ENCODE measurements at places on chromosomes 6 and 20.

DNA sequence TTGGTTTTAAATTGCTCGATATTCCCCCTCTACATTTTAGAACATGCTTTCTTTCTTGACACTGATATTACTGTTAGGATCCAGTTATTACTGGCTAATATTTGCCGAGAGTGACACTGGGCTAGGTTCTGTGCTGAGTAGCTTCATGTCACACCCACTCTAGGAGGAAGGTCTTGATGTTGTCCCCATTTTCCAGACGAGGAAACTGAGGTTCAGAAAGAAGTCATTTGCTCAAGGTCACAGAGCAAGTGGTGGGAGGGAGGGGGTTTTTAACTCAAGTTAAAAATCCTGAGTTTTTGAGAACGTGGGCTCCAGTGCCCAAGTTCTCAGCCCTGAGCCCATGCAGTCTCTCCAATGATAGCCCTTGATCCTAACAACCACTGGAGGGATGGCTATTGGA lies 18.9 kb downstream of the TGM2 start:
- DNase-seq = no peak

GRCh38 chr6:120077489-120077888 lies 727.9 kb upstream of the MAN1A1 start:
- no peak for DNase-seq

GRCh38 chr20:62581806-62582205 lies 60.5 kb upstream of the SLCO4A1 start:
- DNase-seq = no peak

DNA sequence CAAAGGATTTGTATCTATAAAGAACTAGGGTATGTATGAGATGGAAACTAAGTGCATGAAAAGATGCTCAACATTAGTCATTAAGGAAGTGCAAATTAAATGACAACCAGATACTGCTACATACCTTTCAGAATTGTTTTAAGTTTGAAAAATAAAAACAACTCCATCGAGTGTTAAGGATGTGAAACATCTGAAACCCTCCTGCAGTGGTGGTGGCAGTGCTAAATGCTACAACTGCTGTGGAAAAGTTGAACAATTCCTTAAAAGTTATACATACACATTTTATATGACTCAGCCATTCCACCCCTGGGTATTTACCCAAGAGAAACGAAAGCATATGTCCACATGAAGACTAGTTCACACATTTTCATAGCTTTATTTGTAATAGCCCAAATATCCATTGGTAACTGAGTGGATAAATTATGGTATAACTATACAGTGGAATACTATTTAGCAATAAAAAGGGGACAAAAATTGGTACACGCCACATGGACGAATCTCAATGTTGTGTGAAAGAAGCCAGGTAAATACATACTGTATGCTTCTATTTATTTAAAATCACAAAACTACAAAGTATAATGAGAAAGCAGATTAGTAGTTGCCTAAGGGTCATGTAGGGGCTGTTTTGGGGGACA lies 10.6 kb downstream of the ARMH2 start:
- no peak for DNase-seq

GRCh38 chr6:127937102-127937501 lies 36.2 kb upstream of the THEMIS start:
- DNase-seq = no peak

GRCh38 chr6:107491760-107492660 lies 2.1 kb downstream of the SOBP start:
- DNase-seq = no peak

GRCh38 chr6:130945401-130945919 lies 117.6 kb downstream of the EPB41L2 start:
- no peak for DNase-seq

DNA sequence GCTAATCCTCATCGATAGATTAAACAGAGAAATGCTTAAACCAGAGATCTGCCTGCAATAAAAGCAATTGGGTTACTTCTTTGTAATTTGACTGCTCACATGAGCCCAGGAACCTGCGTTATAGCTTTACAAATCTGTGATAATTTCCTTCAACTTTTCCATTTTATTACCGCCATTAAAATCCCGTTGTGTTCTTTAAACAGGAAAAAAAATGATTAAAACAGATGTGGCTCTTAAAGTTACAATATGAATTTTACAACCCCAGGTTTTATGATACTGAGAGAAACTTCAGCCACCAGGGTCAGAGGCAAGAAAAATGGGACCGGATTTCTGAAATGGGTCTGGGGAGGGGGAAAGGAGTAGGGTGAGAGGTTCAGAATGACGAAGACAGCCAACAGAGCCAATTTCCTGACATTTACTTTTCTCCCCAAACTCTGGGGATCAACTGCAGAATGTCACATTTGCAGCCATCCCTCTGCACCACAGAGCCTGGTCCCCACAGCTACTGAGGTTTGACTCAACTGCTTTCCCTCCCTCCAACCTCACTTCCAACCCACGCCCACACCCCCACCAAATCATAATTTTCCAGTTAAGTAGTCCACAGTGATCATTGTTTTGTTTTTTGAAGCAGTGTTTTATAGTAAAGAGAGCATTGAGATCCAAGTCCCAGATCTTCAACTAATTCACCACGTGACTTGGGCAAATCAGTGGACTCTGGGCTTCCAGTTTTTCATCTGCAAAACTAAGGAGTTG lies 77.6 kb upstream of the EYA2 start:
- DNase-seq = no peak

- DNase-seq = no peak
Measured at GRCh38 chr6:129921169-129921817, 60.2 kb upstream of the TMEM244 start.

DNA sequence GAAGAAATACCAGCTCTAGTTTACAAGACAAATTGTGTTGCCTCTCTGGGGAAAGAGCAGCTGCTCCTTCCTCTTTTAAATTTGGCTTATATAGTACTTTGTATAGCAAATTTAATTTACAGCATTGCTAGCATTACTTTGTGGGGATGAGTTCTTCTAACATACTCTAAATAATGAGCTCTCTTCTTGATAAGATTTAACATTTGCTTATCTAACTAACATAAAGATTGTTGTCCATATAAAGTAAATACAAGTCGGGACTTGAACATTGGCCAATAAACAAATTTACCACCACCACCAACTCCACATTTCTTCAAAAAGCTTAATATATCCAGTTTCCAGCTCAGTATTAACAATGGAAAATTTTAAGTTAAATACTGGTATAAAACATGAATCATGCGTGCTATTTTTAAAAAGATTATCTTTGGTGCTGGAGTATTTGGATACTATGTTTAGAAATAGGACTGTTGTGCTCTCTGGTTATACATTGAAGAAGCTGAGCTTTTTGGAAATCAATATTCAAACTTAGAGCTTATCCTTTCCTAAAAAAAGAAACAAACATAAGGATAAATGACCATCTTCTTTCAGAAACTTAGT lies 1146.9 kb upstream of the GJE1 start:
- no peak for DNase-seq

DNA sequence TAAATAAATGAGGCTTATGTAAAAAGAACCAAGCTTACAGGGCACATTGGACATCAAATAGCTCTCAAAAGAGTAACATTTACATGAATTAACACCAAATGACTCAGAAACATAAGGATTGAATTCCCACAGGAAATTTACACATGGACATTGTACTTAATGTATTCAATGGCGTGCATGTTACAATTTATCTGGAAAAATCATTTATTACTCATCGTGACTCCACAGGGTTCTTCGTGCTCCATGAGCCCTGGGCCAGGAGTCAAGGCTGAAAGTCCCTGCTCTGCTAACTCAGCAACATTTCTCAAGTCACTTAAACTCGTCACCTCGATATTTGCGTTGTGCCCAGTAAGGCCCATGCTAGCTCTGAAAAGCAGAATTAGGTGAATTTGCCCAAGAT lies 158.5 kb downstream of the PHACTR1 start:
- no peak for DNase-seq

- no peak for DNase-seq
Measured at GRCh38 chr20:53898556-53898931, 171.8 kb downstream of the BCAS1 start.

GRCh38 chr6:26363882-26364701 lies 906 bp upstream of the BTN3A2 start:
- no peak for DNase-seq

GRCh38 chr20:48414786-48415185 lies 413.0 kb downstream of the PREX1 start:
- DNase-seq = no peak

DNA sequence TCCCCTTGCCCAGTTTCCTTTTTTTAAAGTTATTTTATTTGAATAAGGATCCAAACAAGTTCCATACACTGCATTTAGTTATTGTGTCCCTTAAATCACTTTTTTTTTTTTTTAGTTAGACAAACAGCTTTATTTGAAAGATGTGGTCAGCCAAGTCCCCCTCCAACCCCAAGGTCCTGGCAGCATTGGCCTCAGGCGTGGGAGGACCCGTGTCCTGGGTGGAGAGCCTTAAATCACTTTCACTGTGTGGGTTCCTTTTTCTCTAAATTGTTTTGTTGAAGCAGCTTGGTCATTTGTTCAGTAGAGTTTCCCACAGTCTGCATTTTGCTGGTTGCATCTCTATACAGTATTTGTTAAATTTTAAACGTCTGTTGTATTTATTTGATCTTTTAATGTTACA lies 5.2 kb upstream of the TBCC start:
- no peak for DNase-seq

DNA sequence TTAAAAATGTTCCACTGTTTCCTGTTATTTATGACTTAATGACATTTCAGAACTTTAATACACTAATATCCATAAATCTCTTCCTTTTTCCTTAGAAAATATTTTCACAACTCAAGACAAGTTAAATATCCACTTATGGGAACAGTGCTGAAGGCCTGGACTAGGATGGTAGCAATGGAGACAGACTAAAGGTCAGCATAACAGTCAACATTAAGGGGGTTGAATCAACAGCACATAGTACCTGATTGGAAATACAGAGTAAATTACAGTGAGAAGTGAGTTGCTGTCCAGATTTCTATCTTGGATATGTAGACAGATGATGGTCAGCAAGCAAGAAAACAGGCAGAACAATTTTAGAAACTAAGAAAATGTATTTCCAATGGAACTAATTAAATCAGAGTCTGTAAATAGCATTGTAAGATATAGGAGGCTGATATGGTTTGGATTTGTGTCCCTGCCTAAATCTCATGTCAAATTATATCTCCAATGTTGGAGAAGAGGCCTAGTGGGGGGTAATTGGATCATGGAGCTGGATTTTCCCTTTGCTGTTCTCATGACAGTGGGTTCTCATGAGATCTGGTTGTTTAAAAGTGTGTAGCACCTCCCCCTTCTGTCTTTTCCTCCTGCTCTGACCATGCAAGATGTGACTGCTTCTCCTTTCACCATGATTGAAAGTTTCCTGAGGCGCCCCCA lies 682.7 kb downstream of the MAFB start:
- no peak for DNase-seq

DNA sequence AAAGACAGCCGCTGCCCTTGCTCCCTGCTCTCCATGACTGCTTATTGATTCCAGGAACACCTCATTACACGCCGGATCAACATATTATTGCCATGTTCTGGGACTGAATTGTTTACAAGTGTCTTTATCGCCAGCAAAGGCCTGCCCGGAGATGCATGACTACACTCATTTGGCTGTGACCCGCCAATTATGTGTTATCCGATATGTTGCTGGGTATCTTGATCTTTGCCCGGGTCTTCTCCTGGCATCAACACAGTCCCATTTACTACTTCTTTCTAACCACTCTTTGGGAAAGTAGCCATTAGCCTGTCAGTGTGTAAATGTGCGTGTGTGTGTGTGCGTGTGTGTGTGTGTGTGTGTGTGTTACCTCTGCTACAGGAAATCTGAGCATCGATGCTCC lies 15.4 kb downstream of the LINC00237 start:
- DNase-seq = peak; percentile 9

DNA sequence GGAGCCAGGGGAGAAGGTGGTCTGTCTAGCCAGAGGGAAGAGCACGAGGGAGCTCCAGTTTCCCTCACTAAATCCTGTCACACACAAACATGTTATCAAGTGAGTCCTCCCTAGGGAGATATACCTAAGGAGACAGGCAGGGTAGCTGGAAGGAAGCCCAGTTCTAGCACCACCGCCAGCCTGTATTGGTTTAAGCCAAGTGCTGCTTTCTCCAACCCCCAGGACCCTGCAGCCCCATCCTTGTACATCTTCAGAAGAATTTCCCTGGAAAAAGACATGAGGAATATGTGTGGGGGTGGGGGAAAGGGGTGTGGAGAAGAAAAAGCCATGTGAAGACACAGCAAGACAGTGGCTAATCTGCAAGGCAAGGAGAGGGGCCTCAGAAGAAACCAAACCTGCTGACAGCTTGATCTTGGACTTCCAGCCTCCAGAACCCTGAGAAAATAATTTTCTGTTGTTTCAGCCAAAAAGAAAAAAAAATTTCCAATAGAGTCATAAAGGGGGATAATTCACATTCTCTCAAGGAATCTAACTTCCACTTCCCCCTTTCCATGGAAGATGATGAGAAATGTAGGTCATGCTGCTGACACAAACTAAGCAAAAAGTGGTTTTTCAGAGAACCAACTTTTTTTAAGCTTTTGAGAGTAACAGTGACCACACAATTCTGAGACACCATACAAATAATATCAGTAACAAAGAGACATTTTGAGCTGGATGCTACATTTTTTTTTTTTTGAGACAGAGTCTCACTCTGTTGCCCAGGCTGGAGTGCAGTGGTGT lies 103.2 kb upstream of the PRDM1 start:
- no peak for DNase-seq

DNA sequence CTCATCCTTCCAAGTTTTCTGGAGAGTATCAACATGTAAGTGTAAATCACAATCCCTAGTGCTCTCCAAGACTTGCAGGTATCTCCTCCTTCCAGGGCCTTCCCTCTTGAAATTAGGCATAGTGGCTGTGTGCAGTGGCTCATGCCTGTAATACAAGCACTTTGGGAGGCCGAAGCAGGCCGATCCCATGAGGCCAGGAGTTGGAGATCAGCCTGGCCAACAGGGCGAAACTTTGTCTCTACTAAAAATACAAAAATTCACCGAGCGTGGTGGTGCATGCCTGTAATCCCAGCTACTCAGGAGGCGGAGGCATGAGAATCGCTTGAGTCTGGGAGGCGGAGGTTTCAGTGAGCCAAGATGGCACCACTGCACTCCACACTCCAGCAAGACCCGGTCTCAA lies 9.4 kb upstream of the ANGPT4 start:
- no peak for DNase-seq

DNA sequence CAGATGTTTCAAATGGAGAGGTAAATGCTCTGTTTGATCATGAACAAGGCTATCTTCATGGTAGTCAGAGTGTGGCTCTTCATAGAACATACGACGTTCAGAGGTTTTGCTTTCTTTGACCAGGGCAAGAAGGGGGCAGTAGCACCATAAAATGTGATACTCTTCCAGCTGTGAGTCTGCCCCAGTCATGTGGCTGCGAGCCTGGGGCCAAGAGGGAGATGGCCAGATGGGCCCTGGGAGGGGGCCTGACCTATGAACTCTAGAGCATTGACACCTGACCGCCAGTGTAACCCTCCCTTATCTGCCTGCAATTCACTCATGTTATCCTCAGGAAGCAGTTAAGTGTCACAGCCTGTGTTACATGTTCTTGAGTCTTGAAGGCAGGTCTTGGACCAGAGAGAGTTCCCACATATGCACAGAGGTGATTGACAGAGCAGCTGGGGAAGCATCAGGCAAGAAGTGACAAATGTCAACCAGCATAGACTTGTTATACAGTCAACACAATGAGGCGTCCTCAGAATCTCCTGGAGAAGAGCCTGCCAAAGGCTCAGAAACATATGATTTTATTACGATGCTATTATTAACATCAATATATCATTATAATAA lies 55.0 kb downstream of the SCML4 start:
- DNase-seq = no peak

GRCh38 chr6:107421696-107422256 lies 37.6 kb downstream of the PDSS2 start:
- DNase-seq = no peak

All from SHP77 treated with DMSO at 0.1 percent for 48 hours (cell line).